Activated CD8-positive, alpha-beta memory T cell treated with anti-CD3 and anti-CD28 coated beads for 1 hour (primary cell): ENCODE measurements at places on chromosomes 2 and 18.

- DNase-seq = no peak
Measured at GRCh38 chr2:142974288-142975024, 97.0 kb downstream of the KYNU start.

DNA sequence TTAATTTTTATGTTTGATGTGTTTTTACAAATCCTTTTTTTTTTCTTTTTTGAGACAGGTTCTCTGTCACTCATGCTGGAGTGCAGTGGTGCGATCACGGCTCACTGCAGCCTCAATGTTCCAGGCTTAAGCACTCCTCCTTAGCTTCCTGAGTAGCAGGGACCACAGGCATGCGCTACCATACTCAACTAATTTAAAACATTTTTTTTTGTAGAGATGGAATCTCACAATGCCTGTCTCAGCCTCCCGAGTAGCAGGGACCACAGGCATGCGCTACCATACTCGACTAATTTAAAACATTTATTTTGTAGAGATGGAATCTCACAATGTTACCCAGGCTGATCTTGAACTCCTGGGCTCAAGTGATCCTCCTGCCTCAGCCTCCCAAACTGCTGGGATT lies 3.2 kb downstream of the NOTO start:
- no peak for DNase-seq

- no peak for DNase-seq
Measured at GRCh38 chr18:12478269-12479047, 70.7 kb downstream of the PRELID3A start.

DNA sequence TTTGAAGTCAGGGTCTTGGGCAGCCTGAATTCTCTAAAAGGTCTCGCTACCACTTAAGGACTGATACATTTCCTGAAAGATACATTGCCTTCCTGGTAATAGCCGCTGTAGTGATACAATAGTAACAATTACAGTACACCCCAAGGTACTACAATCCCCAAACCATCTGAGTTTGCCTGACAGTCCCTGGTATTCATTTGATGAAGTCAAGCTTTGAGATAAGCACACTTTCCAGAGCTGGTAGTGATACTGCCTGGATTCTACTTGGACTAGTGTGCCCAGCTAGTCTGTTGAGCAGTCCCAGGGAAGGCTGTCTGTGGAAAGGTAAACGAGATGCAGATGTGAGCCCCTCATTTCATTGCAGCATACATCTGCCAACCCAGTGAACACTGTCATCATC lies 24.4 kb upstream of the ITGB6 start:
- no peak for DNase-seq

GRCh38 chr2:155060896-155061295 lies 362.4 kb downstream of the KCNJ3 start:
- no peak for DNase-seq

DNA sequence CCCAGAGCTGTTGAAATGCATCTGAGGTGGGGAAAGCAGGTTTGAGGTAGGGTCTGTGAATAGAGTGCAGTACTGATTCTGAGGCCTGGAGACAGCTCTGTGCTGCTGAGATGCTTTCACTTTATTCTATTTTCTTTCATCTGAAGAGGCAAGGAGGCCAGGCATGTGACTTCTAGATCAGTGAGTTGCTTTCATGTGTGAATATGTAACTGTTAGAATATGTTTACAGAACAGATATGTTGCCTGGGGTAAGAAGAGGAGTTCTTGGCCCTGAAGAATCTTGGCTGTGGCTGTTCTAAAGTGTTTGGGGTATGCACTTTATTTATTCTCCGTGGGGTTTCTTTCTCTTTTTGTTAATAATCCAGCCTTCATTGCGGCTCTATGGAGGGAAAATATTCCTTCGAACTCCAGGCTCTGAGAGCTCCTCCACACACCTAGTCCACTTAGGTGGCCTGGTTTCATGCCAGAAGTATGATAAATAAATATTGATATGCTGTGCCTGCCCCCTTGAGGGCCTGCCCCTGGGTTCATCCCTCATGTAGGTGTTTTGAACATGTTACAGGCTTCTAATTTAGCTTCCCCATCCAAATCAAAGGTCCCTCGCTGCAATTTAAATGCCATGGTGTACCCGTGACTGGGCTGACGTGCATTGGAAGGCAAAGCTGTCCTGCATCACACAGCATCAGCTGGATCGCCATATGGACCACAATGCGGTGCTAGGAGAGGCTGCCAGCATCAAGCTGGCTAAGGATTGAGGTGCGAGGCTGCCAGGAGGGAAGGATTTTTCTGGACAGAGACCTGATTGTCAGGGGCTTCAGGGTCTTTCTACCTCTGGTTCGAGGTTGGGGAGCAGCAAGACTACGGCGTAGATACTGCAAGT lies 102.9 kb downstream of the PRKCE start:
- no peak for DNase-seq

- DNase-seq = no peak
Measured at GRCh38 chr18:60746919-60747318, 374.3 kb upstream of the MC4R start.

- no peak for DNase-seq
Measured at GRCh38 chr2:45254025-45254424, 244.8 kb upstream of the SIX2 start.

GRCh38 chr18:49021433-49022129 lies 70.8 kb upstream of the SMAD7 start:
- DNase-seq = no peak

- DNase-seq = no peak
Measured at GRCh38 chr18:70149616-70150301, 55.7 kb downstream of the RTTN start.

DNA sequence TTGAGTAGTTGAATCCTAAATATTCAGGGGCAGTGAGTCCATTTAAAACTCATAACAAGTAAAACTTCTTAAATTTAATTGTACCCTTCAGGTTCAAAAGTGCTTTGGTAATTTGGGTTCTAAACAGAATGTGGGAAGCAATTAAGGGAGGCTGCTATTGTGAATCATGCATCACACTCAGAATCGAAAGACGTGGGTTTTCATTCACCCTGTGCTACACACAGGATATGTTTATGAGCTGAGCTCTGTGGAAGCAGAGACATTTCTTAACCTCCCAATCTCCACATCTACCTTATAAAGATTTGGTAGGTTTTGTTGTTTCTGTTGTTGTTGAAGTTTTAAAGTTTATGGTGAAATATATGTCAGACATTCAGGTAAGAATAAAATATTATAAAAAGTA lies 633.4 kb downstream of the DPP10 start:
- no peak for DNase-seq

DNA sequence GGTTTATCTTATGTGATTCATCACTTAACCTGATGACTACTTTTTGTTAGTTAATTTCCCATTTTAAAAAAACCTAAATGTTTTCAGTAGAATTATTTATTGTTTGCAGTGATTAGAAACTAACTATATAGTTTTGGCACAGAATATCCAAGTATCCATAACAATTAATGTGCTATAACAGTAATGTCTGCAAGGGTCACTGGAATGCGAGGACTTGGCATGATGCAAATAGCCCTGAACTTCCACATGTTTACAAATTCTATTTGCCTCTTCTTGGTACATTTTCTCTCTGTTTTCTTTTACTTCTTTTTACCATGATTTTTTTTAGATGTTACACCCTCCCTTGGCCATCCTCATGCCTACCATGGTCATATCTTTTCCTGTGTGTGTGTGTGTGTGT lies 49.3 kb upstream of the GALNT3 start:
- DNase-seq = no peak

GRCh38 chr2:179558010-179558934 lies 293.6 kb upstream of the SESTD1 start:
- DNase-seq = no peak

GRCh38 chr2:191170301-191170636 lies 19.5 kb upstream of the STAT4 start:
- DNase-seq = no peak

DNA sequence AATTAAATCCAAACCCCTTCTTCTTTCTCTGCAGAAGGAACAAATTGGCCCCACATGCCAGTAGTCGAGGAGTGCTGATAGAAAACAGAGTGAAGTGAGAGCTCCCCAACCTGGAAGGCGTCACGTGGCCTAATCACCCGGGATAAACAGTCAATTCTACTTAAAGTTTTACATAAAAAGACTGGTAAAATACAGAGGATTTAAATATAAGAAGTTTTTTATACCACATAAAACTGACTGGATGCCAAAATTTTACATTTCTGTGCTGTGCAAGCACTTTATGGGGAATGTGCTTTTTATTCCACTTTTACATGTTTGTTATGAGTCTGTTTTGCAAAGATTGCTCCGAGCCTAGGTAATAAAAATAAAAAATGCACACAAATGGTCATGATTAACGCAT lies 1586.8 kb upstream of the ACVR2A start:
- no peak for DNase-seq

DNA sequence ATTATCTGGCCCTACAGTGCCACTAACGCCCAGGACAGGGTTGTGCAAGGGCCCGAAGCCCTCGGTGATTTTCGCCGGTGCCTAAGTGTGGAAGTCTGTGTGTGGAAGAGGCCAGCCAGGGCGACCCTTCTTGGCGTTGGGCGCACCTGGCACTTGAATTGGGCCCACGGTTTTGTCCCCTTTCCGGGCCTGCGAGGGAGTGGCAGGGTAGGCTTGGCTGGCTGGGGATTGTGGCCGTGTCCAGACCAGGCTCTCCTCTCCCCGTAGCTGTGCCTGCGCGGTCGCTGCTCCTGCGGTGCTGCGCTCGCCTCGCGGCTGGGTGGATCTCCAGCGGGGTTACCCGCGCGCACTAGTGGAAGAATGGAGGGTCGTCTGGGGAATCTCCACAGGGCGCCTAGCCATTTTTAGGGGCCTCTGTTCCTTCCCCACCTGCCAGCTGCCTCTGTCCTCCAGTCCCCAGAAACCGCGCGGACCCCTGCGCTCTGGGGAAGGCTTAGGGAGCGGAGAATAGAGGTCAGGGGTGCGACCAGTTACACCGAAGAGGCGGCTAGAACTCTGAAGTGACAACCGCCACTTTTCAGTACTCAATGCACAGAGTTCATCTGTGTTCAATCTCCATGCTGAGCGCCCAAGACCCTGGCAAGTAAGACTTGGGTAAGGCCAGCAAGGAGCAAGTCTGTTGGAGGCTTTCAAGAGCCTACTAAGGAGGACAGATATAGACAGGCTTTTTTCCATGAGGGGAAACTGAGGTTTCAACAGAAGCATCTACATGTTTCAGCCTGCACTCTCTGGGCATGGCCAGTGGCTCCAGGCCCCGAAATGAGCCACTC lies 16.0 kb downstream of the EVX2 start:
- DNase-seq = no peak

GRCh38 chr2:62313449-62314227 lies 117.7 kb downstream of the B3GNT2 start:
- DNase-seq = no peak

DNA sequence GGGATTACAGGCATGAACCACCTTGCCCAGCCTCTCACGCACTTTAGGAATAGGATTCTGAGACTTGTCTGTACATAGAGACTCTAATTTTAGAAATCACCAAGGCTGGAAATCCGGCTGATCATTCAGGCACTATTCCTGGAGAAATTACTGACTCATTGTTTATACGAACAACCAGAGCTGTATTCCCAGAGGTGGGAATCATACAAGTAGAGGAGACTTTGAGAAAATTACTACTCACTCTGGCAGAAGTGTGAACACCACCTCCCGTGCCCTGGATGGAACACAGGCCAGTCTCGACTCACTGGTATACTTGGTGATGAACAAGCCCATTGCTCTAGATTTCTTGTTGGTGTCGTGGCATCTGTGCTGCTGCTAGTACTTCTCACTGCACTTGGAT lies 5.8 kb upstream of the ADNP2 start:
- DNase-seq = no peak
